ENCODE measurements at places on chromosomes 16 and 17.
A peak's percentile ranks its signal among the peaks of the same experiment; 100 is the strongest.

GRCh38 chr17:35912942-35913341 lies 17.6 kb downstream of the RDM1 start:
- DNase-seq: no peak

- DNase-seq: no peak
Observed at GRCh38 chr17:36086791-36087190, 3.2 kb downstream of the CCL3 start.

- no peak for DNase-seq
Observed at GRCh38 chr17:79859676-79860615, 20.7 kb upstream of the CBX4 start.

DNA sequence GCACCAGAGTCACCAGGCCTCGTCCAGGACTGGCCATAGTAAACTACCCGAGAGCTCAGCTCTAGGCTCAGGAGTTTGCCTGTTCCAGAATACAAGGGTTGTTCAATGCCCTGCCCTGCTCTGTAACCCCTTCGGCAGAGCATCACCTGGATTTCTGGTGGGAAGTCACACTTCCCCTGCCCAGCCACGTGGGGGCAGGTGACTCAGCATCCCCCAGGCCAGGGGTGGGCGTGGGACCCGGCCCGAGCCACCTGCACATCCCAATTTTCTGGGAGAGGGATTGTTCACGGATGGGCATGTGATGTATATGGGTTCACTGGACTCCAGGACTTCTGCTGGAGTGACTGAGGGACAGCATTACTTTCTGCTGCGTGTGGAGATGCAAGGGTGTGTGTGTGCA lies 25.8 kb downstream of the COX4I1 start:
- DNase-seq: no peak

DNA sequence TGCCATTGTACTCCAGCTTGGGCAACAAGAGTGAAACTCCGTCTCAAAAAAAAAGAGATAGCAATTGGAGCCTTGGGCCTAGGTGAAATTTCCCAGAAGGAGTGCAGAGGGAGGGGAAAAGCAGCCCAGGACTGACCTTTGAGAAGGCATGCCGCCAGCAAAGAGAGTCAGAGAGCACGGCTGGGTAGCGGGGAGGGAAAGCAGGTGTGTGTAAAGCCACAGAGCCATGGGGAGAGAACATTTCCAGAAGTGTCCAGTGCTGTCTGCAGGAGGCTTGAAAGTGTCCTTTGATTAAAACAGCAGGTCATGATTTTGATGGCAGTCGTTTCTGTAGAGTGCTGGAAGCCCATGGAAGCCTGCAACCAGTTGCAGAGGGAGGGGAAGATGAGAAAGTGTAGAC lies 8.1 kb downstream of the C16orf54 start:
- no peak for DNase-seq

DNA sequence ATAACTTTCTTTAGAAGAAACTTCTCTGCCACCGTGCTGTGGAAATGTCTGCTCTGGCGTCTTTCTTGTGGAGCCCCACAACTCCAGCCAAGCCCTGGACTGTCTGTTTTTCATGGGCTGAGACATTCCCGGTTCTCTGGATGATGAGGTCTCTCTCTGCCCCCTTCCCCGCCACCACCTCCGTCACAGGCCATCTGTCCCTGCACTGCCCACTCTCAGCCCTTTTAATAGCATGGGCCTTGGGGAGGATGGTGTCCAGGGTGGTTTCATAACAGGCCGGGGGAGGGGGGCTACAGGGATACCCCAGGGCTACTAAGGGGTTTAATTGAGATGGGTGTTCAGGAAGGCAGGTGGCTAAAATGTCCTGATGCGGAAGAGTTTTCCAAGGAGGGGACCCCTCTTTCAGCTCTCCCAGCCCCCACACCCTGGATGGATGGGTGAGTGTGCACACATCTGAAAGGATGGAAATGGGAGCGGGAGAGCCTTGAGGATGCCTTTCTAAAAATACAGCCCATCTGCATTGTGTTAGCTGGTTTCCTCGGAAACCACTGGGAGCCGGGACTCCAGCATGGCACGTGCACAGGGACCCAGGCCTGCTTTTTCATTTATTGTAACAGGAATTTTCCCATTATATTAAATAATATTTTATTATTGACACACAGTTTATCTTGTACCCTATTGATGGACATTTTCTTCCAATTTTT lies 14.6 kb upstream of the NDRG4 start:
- DNase-seq: no peak

- no peak for DNase-seq
Observed at GRCh38 chr17:44928950-44929720, 13.8 kb upstream of the GFAP start.

- no peak for DNase-seq
Observed at GRCh38 chr17:73921306-73921705, 277.1 kb upstream of the SDK2 start.

DNA sequence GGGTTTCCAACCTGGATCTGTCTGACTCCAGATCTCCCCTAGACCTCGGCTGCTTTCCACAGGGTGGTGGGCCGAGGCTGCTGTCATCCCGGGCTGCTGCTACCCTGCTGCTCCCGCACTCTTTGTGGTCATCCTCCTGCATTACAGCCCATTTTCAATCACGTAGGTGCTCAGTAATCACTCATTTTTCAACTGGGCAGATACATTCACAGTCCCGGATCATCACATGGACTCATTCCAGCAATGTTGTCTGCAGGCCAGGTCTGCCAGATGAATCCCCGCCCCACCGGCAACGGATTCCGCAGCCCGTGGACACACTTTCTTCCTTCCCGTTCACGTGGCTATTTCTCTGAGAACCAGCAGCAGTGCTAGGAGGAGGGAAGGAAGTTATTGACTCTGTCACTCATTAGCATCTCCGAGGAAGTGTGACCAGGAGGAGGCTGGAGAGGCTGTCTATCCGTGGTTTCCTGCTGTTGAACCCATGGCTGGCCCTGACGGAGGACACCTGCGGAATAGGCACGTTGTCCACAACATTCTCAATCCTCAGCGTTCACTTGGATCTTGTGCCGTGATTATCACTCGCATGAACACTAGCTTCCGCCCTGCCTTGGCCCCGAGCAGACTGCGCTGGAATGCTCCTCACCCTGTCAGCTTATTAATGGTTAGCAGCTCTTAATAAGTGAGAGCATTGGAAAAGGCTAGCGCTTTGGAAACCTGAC lies 14.7 kb upstream of the ZCCHC14 start:
- DNase-seq: no peak

DNA sequence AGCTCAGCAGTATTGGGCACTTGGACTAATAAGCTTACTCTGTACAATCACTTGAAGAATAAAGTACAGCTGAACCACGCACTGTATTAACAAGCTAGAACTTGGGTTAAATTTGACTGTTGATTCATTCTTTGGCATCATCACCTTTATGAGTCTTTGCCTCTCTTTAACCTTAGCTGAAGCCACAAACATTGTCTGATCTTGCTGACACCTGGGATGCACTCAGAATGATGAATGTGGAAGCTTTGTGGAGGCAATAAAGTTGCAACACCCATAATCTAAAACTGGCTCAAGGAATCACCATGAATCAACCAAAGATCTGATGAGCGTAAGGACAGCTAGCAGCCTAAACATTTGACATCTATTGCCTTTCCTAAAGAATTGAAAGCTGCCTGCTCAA lies 590.6 kb upstream of the SOX9 start:
- DNase-seq: no peak

- DNase-seq: no peak
Observed at GRCh38 chr17:4897785-4898184, 1.6 kb upstream of the C17orf107 start.

DNA sequence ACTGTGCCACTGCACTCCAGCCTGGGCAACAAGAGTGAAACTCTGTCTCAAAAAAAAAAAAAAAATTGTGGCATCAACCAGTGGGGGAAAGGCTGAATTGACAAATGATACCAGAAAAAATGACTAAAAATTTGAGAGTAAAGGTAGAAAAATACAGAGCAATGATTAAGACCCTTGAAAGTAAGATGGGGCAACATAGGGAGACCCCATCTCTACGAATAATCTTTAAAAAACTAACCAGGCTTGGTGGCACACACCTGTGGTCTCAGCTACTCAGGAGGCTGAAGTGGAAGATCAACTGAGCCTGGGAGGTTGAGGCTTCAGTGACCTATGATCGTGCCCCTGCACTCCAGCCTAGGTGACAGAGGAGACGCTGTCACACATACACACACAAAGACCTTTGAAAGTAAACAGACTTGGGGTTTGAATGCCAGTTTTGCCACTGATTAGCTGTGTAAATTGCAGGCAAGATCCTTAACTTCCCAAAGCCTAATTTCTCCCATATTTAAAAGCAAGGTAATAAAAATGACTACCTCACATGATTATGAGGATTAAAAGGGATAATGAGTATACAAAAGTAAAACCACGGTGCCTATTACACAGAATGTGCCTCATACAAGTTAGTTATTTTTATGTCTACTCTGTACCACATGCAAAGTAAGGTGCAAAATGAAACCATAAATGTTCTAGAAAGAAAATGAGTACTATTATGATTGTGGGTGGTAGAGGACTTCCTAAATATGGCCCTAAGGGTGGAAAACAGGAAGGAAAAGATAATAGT lies 21.7 kb upstream of the PAFAH1B1 start:
- DNase-seq: no peak

GRCh38 chr17:75979705-75980187 lies 706 bp downstream of the TEN1 start:
- no peak for DNase-seq

DNA sequence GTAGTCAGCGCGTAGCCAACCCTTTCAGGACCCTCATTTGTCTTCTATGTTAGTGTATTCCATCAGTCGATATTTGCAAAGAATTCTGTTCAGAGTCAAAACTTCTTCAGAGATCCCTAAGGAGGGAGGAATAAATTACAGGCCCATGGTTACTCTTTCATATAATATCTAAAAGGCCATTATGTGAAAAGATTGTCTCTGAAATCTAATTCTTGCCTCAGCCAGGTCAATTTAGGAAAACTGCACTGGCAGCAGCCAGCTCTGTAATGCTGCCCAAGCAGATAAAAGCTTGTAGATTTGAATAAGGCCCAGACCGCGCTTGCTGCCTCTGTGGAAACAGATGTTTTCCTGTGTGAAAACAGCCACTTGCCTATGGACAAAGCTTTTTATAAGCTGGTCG lies 379.8 kb downstream of the CNTNAP4 start:
- DNase-seq: no peak

DNA sequence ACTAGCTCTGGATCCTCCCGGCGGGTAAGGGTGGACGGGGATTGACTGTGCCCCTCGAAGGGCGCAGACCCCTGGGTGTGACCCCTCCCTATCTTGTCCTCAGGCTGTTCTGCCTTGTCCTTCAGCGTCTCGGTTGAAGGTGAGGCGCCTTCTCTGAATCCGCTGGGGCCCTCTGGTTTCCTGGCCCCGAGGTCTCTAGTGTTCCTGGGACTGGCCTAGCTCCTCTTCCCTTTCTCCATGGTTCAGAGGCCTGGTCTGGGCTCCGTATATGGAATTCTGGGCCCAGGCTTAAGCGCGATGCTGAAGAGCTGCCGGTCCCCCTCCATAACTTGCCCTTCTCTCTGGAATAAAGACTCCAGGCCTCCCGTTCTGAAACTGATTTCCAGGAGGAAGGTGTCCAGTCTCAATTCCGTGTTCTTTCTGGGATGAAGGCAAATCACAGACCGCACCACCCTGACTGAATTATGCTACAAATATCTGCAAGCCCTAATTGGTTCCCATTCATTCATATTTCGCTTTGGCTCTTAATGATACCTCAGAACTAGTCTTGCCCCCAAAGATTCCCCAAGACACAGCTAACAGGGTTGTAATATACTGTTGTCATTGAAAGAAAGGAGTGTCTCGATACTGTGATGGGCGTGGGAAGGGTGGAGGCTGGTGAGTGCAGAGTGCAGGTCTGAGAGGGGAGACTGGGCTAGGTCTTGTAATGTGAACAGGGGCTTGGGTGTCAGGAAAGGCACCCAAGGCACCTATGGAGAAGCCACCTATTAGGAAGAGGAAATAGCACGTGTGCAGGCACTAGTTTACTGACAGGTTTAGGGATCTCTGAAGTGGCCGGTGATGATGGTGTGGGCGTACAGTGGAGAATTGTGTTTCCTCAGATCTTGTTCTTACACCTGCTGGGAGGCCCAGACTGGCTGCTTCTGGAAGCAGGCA lies 851 bp downstream of the EDC4 start:
- DNase-seq: no peak

GRCh38 chr17:40646791-40647623 lies 611 bp downstream of the SMARCE1 start:
- peak; percentile 66 for DNase-seq

- DNase-seq: no peak
Observed at GRCh38 chr16:69611103-69611640, 45.4 kb downstream of the NFAT5 start.

GRCh38 chr16:1635070-1635469 lies 22.9 kb downstream of the CRAMP1 start:
- DNase-seq: no peak

GRCh38 chr16:57575468-57576277 lies 33.2 kb downstream of the ADGRG5 start:
- no peak for DNase-seq

DNA sequence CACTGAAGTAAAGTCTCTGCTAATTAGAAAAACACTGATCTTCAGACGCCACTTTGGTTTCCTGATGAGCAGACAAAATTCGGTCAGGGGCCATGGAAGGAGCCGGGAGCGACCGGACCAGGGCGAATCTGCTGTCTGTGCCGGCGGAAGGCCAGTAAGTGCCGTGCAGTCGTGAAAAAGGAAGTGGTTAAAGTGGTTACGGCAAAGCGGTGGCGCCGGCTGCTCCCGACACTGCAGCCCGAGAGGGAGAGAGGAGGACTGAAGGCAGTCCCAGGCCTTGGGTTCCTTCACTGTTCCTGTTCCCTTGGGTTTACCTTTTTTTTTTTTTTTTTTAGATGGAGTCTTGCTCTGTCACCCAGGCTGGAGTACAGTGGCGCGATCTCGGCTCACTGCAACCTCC lies 17.3 kb upstream of the HEXD start:
- no peak for DNase-seq

DNA sequence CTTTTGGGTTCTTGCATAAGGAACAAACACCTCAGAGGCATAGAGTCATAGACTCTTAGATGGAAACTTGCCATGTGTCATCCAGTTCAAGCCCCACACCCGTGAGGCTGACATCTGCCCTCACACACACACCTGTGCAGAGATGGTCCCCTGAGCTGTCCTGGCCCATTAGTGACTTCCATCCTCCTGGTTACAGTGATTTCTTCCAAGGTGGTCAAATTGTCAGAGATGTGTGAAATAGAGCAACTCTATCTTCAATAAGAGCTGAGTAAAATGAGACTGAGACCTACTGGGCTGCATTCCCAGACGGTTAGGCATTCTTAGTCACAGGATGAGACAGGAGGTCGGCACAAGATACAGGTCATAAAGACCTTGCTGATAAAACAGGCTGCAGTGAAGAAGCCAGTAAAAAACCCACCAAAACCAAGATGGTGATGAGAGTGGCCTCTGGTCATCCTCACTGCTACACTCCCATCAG lies 342.2 kb upstream of the TNRC6C start:
- DNase-seq: no peak

DNA sequence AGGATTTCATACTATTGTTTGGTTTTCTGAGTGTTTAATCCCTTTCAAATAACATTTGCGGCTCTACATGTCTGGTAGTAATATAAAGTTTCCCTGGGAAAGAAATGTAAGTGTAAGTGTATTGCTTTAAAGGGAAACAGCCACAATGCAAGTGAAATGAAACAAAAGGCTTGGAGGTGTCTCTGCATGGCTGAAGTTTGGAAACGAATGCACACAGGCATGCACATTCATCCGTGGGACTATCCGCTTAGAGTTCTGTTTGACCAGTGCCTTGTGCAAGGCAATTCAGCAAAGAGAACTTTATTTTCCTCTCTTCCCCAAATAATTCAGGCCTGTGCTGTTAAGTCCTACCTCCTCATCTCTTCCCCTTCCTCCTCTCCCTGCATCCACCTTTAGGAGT lies 56.1 kb upstream of the MRTFB start:
- no peak for DNase-seq

GRCh38 chr16:4176906-4177417 lies 60.7 kb upstream of the ADCY9 start:
- no peak for DNase-seq

GRCh38 chr17:37828651-37829124 lies 83.8 kb upstream of the HNF1B start:
- no peak for DNase-seq
